ENCODE measurements at places on chromosomes 7 and 10. TPM values are rescaled to one million over a fixed set of nuclear protein-coding genes. Genes with fewer than 3 reads are reported as not detected.

The ADRB1 gene
- 1.6 TPM for total RNA-seq

The LRIT1 gene
- not detected for total RNA-seq

- no peak for DNase-seq
Measured at GRCh38 chr7:82481499-82482097, 38.0 kb upstream of the CACNA2D1 start.

The MCM10 gene
- total RNA-seq, result 40.0 TPM

The TACC2 gene
- total RNA-seq, result not detected
